ENCODE measurements at places on chromosomes 4 and X.

GRCh38 chr4:1072830-1073446, 40.4 kb downstream of the RNF212 start:
- peak; percentile 44 for DNase-seq

DNA sequence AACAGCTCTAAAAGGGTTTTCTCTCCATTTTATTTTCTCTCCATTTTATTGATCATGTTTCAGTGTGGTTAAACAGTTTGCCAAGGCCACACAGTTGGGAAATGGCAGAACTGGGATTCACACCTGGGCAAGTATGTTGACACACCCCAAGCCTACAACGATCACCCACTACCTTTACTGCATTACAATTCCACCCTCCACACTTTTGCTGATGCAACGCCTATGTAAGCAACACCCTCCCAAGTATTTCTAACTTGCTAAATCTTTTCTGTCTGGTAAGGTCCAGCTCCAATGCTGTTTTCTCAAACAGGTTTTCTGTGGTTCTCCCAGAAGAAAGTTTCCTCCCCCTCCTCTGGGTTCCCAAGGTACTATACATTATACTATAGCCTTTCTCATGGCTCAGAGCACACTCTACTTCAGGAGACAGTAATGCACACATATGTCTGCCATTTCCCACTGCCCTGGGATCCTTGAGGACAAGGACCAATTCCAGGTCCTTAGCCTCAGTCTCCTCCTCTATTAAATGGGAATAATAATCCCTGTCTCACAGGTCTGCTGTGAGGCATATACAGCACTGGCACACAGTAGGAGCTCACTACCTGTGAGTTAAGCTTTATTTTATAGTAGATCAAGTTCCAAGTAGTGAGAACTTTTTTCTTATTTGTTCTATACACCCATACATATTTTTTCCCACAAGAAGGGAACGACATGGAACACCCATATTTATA, 27.9 kb downstream of the IQSEC2 start:
- no peak for DNase-seq

- no peak for DNase-seq
These were observed 443.0 kb downstream of the PCDH10 start for GRCh38 chr4:133592106-133592505.

DNA sequence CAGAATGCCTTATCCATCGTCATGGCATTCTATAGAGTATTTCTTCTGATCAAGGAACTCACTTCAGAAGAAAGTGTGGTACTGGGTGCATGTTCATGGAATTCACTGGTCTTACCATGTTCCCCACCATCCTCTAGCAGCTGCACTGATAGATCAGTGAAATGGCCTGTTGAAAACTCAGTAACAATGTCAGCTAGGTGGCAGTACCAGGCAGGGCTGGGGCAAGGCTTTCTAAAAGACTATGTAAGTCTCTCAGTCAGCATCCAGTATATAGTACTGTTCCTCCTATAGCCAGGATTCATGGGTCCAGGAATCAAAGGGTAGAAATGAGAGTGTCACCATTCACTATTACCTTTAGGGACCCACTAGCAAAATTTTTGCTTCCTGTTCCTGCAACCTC, 15.8 kb upstream of the LDB2 start:
- DNase-seq: no peak

DNA sequence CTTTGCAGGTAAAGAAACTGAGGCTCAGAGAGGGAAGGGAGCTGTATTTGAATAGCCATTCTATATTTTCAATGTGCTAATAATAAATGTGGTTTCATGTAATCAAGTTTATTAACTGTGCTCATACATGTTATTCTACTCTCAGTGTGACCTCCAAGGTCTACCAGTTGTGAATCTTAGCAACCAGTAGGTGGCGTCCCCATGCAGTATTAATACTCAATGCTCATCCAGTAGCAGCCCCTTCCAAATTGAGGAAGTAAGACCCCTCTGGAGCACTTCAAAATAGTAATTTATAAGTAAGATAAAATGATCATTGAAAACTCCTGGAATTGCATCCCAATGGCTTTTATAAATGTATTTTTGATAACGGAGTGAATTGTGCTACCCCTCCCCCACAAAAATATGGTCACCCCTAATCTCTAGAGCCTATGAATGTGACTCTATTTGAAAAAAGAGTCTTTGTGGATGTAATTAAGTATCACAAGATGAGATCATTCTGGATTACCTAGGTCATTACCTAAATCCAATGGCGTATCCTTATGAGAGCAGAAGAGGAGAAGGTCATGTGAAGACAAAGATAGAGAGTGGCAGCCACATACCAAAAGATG, 20.4 kb upstream of the SEPSECS start:
- no peak for DNase-seq

DNA sequence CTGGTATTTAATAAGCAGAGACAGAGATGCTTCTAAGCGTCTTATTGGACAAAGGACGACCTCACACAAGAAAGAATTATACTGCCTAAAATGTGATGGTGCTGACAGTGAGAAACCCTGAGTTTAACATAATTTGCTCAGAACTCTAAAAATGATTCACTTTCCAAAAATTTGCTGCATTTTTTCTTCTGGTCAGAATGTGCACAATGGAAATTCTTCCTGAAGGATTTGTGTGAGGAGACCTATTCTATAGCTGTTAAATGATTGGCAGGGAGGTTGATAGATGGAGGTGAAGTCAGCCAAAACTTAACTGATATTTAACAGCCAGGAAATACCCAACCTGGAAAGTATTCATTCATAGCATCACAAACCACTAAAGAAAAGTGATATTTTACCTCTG, 1.7 kb downstream of the MAGEC3 start:
- DNase-seq: no peak

DNA sequence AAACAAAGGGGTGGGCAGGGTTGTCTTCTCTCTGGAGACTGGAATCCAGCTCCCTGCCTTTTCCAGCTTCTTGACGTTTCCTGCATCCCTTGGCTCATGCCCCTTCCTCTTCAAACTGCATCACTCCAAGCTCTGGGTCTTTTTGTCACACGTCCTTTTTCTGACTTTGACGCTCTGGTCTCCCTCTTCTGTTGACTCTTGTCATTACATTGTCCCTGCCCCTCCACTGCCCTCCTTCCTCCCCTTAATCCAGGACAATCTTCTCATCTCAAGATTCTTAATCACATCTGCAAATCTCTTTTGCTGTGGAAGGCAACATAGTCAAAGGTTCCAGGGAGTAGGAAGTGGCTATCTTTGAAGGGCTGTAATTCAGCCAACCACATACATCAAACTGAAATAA, 178.3 kb downstream of the TMA16 start:
- no peak for DNase-seq

GRCh38 chr4:109321232-109321631, 18.8 kb upstream of the COL25A1 start:
- no peak for DNase-seq

- DNase-seq: no peak
These were observed 68.5 kb downstream of the ATP10D start for GRCh38 chr4:47553329-47554125.

DNA sequence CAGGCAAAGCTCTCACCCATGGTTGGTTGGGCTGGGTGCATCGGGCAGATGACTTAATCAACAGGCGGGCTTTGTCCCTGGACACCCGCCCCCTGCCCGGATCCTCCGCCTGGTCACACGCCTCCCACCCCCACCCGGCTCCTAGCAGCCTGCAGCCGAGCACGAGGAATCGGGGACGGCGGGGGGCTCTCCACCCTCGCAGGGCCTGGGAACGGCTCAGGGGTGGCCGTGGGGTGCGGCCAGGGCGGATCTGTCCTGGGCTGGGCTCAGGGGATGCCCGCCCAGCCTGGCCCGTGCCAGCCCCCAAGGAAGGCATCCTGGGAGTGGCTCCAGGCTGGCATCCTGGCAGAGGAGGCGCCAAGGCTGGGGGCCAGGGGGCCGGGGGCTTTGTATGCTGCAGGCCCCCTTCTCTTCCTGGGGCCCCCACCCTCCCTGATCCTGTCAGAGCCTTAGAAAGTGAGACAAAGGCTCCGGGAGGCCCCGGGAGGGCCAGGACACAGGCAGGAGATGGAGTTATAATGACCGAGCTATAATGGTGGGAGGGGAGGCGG, 32.5 kb upstream of the FGFR3 start:
- DNase-seq: no peak

- DNase-seq: no peak
These were observed 22.2 kb upstream of the PPP2R2C start for GRCh38 chr4:6494431-6495295.

GRCh38 chrX:73683236-73683859, 120.4 kb downstream of the CHIC1 start:
- DNase-seq: no peak

GRCh38 chrX:35115205-35115604, 172.6 kb downstream of the FAM47B start:
- no peak for DNase-seq

All from activated T-cell treated with anti-CD3 and anti-CD28 coated beads for 48 hours (primary cell).